ENCODE measurements at places on chromosomes 4 and X. TPM values are rescaled to one million over a fixed set of nuclear protein-coding genes. Genes with fewer than 3 reads are reported as not detected.
A peak's percentile ranks its signal among the peaks of the same experiment; 100 is the strongest.

- no peak for DNase-seq
These were observed 10.6 kb upstream of the PYURF start for GRCh38 chr4:88533937-88534750.

- DNase-seq = no peak
These were observed 63.9 kb downstream of the USP26 start for GRCh38 chrX:133033010-133033409.

DNA sequence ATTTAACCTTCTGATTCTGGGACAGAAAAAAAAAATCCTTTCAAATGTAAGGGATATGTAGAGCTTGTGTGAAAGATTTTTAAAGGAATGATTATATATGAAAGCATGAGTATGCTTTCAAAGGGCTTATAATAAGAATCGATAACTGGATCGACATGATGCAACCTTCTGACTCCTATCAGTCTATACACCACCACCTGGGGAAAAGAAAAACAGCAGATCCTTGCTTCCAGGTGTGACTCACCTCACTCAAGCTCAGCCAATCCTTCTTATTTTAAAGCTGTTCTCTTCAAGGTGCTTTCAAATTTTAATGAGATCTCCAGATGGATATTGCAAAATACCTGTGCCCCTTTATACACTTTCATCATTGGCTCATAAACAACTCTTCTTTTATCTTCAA, 102.1 kb upstream of the EDNRA start:
- no peak for DNase-seq

GRCh38 chrX:94365736-94366135, 691.7 kb downstream of the FAM133A start:
- DNase-seq = no peak

DNA sequence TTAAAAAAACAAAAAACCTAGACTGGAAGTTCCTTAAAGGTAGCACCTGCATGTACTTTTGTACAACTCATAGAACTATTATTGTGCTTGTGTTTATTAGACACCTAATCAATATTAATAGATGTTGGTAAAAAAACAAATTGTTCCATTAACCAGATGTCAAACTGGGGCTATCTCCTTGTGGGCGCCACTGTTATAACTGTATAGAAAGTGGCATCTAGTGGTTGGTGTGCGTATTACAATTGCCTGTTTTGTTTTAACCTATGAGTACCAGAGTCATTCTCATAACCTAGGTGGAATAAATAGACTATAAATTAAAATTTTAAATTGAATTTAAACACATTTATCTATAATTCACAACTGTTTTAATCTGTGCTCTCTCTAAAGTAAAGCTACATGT, 97.4 kb downstream of the COL4A5 start:
- DNase-seq = peak; percentile 6

DNA sequence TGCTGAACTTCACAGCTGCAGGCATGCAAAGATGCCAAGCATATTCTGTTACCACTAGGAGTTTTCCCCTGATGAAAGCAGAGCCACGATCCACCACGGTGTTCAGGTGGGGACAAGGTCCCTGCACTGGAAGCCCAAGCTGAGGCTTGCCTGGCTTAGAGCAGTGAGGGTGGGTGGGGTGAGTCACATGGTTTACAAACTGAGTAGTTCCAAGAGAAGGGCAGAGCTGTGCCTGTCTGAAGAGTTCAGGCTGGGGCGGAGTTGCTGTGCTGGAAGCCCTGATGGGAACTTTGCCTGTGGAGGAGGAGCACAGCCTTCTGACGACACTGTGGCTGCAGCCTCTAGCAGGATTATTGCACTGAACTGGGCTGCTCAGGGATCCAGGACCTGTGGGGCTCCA, 45.5 kb downstream of the FAM9B start:
- peak; percentile 20 for DNase-seq

DNA sequence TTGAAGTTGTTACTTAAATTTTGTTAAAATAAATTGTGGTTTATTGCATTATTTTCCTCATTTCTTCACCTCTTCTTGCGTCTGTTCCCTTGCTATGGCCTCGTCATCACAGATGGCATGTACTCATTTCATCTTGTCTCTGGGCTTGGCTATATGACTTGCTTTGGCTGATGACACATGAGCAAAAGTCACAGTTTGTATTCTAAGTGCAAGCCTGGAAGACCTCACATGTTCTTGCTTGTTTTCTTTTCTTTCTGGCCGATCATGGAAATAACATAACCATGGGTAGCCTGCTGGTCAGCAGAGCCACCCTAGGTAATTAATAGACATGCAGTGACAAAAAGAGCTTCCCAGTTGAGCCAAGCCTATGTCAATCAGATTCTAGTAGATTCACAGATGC, 527.9 kb downstream of the SPRY1 start:
- no peak for DNase-seq

- DNase-seq = no peak
These were observed 24.4 kb downstream of the TXK start for GRCh38 chr4:48109413-48110263.

DNA sequence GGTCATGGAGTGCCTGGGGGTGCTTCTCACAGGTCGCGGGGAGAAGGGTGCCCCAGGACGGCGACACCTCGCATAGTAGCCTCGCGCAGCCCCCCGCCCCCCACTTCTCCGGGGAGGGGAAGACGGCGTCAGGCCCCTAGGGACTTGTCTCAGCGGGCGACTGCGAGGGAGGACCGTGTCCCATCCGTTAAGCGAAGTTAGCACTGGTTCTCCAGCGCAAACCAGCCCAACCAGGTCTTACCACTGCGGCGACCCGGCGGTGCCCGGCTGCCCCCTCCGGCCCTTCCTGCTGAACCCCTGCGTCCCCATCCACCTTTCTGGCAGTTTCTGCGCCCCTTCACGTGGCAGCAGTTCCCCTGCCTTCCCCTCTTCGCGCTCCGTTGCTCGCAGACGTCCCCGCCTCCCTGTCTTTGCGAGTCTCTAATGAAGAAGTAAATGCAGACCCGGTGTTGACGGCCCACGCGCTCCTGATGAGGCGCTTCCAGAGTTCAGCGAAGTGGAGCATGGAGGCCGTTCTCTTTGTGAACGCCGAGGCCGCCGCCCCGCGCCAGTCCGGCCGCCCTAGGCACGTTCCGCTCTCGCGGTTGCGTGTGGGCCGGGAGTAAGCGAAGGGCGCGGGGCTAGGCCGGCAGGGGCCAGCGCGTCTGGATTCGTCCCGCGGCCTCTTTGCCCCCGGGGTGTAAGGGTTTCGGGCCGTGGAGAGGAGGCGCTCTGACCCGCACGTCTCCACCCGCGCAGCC, 3.0 kb downstream of the SLIT2 start:
- DNase-seq = peak; percentile 59

- no peak for DNase-seq
These were observed 21.8 kb upstream of the TADA2B start for GRCh38 chr4:7021355-7021754.

DNA sequence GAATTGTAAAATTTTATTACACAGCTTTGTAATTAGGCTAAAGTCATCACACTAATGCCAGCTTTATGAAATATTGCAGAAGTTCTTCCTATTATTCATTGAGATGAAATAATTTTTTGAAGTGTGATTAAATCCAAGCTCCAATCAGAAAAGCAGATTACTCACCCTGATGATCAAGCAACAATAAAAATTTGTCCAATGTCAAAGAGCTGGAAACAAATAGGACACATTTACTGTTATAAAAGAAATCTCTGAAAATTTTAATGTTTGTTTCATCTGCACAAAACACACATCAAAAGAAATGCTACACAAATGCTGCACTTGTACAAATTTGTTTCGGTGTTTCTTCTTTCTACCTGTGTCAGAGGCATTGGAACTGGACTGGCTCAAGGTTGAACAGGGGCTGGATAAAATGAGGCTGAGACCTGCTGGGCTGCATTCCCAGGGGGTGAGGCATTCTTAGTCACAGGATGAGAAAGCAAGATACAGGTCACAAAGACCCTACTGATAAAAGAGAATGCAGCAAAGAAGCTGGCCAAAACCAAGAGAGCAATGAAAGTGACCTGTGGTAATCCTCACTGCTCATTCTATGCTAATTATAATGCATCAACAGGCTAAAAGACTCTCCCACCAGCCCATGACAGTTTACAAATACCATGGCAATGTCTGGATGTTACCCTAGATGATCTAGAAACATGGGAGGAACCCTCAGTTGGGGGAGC, 78.3 kb downstream of the GASK1B start:
- DNase-seq = no peak

GRCh38 chr4:26181616-26182015, 139.2 kb upstream of the RBPJ start:
- no peak for DNase-seq

GRCh38 chr4:48858130-48858529, 27.2 kb downstream of the OCIAD1 start:
- no peak for DNase-seq

GRCh38 chrX:137290011-137290410, 256.2 kb upstream of the GPR101 start:
- no peak for DNase-seq

CLGN gene
- 1.7 TPM for polyA plus RNA-seq

GAGE12H gene
- not detected for polyA plus RNA-seq

CHM gene
- 17.0 TPM for polyA plus RNA-seq
